Naive B cell (primary cell): ENCODE measurements at places on chromosomes 7 and 10. TPM values are rescaled to one million over a fixed set of nuclear protein-coding genes. Genes with fewer than 3 reads are reported as not detected.

OR6B1 gene
- not detected for polyA plus RNA-seq

RNF32 gene
- 1.3 TPM for polyA plus RNA-seq

GIGYF1 gene
- polyA plus RNA-seq = 0.69 TPM

GRCh38 chr7:139345042-139345441, 3.9 kb downstream of the FMC1 start:
- DNase-seq = no peak

- DNase-seq = no peak
Measured at GRCh38 chr7:33590916-33591315, 314.4 kb upstream of the BMPER start.

- DNase-seq = no peak
Measured at GRCh38 chr7:155001756-155002410, 1.0 kb downstream of the PAXIP1 start.

DNA sequence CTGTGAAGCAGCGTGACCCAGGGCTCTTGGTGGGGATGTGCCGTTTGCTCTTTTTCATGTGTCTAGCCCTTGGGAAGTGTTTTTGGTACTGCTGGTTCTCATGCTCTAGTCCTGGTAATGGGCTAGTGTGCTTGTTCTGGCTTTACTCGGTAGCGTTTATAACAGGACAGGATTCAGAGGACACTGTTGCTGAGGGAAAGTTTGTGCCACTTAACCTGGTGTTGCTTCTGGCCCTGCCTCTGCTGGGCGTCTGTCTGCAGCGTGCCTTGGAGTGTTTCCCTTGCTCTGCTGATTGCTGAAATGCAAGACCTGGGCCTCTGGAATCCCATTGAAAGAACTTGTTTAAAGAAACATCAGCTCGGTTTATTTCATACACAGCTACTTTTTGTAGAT, 35.0 kb downstream of the INPP5A start:
- DNase-seq = no peak
